D721Med (cell line): ENCODE measurements at places on chromosomes 12 and 14.

GRCh38 chr12:113418213-113418879, 3.8 kb upstream of the SDSL start:
- DNase-seq = no peak

DNA sequence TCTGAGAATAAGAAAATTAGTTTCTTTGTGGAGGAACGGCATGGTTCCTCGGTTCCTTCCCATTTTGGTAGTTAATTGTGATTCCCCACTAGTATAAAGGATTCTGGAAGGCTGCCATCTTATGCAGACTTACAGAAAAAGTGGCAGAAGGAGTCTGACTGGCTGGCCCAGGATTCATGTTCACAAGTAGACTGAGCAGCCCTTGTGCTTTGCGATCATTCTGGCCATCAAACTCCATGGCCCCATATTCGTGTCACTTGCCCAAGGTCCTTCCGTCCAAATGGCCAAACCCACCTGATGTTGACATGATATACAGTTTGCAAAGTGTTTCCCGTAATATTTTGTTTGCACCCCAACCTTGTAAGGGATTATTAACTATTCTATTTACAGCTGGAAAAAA, 297.2 kb upstream of the AMIGO2 start:
- no peak for DNase-seq

DNA sequence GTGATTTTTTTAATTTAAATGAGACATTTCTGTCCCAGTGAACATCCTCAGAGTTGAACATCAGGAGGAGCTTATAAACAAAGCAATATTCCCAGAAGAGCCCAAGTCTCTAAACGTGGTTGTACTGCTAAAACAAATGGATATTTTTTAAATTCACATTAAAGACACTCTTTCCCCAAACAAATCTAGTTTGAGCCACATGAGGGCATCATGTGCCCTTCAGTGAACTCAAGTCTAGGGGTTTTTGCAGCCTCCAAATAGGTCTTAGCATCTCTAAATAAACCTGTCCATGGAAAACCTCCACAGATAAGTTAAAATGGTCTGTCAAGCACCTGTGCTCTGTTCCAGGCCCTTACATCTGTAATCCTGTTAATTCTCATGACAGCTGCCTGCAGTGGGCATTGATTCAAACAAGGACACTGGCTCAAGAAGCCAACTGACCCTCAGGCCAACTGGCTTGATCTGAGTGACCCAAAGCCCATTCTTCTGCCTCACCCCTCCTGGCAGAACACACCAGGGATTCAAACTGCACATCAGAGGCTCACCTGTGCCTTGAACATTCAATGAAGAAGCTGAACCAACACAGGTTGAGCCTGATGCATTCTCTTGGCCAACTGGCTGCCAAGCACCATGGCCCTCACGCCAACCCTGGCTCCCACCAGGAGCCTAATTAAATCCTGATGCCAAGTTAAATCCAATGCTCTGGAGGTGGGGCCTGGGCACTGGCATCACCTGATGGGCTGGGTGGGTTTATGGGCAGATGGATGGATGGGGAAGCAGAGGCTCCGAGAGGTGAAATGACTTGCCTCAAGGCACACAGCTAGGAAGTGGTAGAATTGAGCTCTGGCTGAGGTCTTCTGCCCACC, 8.6 kb downstream of the ISCU start:
- no peak for DNase-seq

GRCh38 chr14:54627540-54628363, 60.8 kb downstream of the SAMD4A start:
- DNase-seq = no peak
